OCI-LY7 (cell line): ENCODE measurements at places on chromosomes 6 and 20. TPM values are rescaled to one million over a fixed set of nuclear protein-coding genes. Genes with fewer than 3 reads are reported as not detected.

Gene DSP
- 0.06 TPM in 2 replicates for total RNA-seq

Gene CLVS2
- total RNA-seq, result not detected in 2 replicates

Gene PHACTR1
- total RNA-seq, result 15.4 and 25.1 TPM in 2 replicates

DNA sequence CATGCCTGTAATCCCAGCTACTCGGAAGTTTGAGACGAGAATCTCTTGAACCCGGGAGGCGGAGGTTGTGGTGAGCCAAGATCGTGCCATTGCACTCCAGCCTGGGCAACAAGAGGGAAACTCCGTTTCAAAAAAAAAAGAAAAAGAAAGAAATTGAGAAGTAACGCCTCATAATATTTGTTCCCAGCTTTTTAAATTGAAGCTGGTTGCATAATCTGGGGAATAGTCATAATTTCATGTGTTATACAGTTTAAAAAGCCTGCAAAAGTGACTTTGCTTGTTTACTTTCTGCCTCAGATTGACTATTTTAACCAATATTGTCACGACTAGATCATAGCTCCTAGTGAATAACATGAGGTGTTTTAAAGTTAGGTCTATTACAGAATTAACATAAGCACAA, 7.2 kb downstream of the FAM217B start:
- DNase-seq, result no peak

- DNase-seq, result no peak
These were observed 40.6 kb downstream of the TXLNB start for GRCh38 chr6:139251045-139251690.
